T-helper 17 cell (primary cell): ENCODE measurements at places on chromosomes 4 and X. TPM values are rescaled to one million over a fixed set of nuclear protein-coding genes. Genes with fewer than 3 reads are reported as not detected.
A peak's percentile ranks its signal among the peaks of the same experiment; 100 is the strongest.

DNA sequence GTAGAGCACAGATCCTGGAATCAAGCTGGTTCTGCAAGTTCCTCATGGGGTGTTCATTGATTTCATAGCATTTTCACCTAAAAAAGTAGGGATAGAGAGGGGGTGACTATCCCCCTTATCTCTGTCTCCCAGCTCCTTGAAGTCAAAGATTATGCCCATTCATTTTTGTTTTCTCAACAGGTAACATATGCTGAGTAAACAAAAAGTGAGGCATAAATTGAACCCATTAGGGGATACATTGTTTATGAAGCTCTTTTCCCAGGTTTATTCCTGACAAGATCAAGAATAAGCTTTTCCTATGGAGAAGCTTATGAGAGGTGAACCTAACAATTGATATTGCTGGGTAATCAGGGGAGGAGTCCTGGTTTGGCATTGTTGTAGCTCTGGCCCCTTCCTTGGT is 9.2 kb upstream of the ANAPC4 start:
- DNase-seq, result no peak
- no peaks in the 10 kb centered on the region for H3K27me3 ChIP-seq
- no peak overlapping the region for H3K27ac ChIP-seq
- H3K36me3 ChIP-seq, result peaks cover 2% of the 10 kb centered on the region
- H3K4me3 ChIP-seq, result no peak overlapping the region

DNA sequence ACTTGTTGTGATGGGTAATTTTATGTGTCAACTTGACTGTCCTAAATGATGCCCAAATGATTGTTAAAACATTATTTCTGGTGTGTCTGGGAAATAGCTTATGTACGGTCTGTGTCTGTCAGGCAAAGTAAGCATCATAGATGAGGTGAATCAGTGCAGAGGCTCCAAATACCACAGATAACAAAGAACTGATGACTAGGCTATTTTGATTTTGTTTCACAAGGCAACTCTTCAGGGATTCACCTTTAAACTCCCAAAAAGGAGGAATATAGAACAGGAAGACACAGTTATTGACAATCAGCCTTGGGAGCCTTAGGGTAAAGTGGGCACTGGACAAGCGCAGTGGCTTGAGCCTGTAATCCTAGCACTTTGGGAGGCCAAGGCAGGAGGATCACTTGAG is 290.7 kb downstream of the PCDH10 start:
- H3K27ac ChIP-seq, result no peak overlapping the region
- no peaks in the 10 kb centered on the region for H3K27me3 ChIP-seq
- no peak for DNase-seq
- H3K4me3 ChIP-seq, result no peak overlapping the region

- DNase-seq, result no peak
- H3K36me3 ChIP-seq, result no peaks in the 10 kb centered on the region
- no peaks in the 10 kb centered on the region for H3K4me1 ChIP-seq
- no peak overlapping the region for H3K27ac ChIP-seq
These were observed 1618.0 kb upstream of the PCDH10 start for GRCh38 chr4:131531087-131531486.

GRCh38 chr4:20623939-20624338 is 76.3 kb upstream of the PACRGL start:
- H3K36me3 ChIP-seq, result peaks cover 2% of the 10 kb centered on the region
- H3K4me3 ChIP-seq, result no peak overlapping the region
- H3K27me3 ChIP-seq, result peaks cover 18% of the 10 kb centered on the region
- no peak for DNase-seq
- peaks cover 5% of the 10 kb centered on the region for H3K4me1 ChIP-seq

DNA sequence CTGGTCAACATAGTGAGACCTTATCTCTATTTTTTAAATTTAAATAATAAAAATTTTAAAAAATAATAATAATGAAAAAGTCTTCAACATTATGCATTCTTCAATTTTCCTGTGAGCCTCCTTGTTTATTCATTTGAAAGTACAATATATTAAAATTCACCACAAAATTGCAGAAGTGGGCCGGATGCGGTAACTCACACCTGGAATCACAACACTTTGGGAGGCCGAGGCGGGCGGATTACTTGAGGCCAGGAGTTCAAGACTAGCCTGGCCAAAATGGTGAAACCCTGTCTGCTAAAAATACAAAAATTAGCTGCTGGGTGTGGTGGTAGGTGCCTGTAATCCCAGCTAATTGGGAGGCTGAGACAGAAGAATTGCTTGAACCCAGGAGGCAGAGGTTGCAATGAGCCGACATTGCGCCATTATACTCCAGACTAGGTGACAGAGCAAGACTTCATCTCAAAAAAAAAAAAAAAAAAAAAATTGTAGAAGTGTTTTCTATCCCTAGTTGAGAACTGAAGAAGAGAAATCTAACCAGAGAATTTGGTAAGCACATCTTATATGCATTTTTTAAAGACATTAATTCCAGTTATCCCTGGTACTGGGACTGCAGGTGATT is 56.9 kb downstream of the RBM47 start:
- peaks cover 21% of the 10 kb centered on the region for H3K27me3 ChIP-seq
- no peak overlapping the region for H3K27ac ChIP-seq
- H3K4me1 ChIP-seq, result peaks cover 10% of the 10 kb centered on the region
- H3K36me3 ChIP-seq, result no peaks in the 10 kb centered on the region
- H3K4me3 ChIP-seq, result no peak overlapping the region

CCSER1 gene
- 1.7 TPM for total RNA-seq

GAGE1 gene
- total RNA-seq, result not detected

STPG2 gene
- 0.21 TPM for total RNA-seq

- H3K4me1 ChIP-seq, result peaks cover 15% of the 10 kb centered on the region
- peak; percentile 26 for DNase-seq
- H3K4me3 ChIP-seq, result peak overlapping the region; percentile 91
These were observed 566 bp downstream of the CORIN start for GRCh38 chr4:47837094-47837907.

- H3K36me3 ChIP-seq, result no peaks in the 10 kb centered on the region
- H3K27me3 ChIP-seq, result no peaks in the 10 kb centered on the region
- DNase-seq, result no peak
- no peak overlapping the region for H3K27ac ChIP-seq
- no peak overlapping the region for H3K4me3 ChIP-seq
These were observed 2351.4 kb downstream of the PCDH7 start for GRCh38 chr4:33071535-33071934.

- no peak overlapping the region for H3K4me3 ChIP-seq
- peaks cover 17% of the 10 kb centered on the region for H3K27me3 ChIP-seq
- no peaks in the 10 kb centered on the region for H3K4me1 ChIP-seq
These were observed 53.4 kb downstream of the KDR start for GRCh38 chr4:55071951-55072350.

DNA sequence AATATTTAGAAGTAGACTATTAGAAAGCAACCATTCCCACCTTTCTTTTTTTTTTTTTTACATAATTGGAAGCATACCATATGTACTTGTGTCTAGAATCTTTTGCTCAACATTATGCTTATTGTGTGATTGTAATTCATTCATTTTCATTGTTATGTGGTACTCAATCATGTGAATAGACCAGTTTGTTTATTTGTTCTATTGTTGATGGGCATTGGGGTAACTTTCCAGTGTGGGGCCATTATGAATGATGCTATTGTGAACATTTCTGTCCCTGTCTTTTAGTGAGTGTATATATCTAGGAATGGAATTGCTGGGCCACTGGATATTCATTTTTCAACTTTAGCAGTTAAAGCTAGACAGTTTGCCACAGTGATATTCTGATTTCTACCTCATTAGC is 62.5 kb upstream of the MCUB start:
- peak overlapping the region; percentile 1 for H3K27ac ChIP-seq
- H3K4me1 ChIP-seq, result peaks cover 9% of the 10 kb centered on the region
- H3K27me3 ChIP-seq, result no peaks in the 10 kb centered on the region

- H3K4me3 ChIP-seq, result no peak overlapping the region
- no peaks in the 10 kb centered on the region for H3K4me1 ChIP-seq
- H3K27ac ChIP-seq, result no peak overlapping the region
- no peaks in the 10 kb centered on the region for H3K36me3 ChIP-seq
These were observed 142.3 kb downstream of the PCDH18 start for GRCh38 chr4:137389911-137390520.

MAGEA1 gene
- total RNA-seq, result not detected

DNA sequence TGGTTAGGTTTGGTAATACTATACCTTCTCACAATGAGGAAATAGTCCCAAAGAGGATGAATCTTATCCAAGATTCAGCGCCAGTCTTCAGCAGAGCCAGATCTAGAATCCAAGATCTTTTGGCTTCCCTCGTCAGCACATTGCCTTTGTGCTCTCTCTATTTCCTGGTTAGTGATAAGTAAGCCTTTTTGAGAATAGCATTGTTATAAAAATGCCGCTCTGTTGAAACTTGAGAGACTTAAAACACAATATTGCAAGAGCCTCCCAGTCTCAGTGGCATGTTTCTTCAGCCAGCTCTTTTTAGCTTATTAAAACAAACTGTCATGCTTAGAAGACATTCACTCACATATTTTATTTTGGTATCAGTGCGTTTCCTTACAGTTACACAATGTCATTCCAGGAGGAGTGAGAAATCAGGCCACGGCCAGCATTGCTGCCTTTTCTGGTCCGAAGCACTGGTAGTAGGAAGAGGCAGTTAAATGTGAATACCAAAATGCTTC is 141.4 kb downstream of the KLHL8 start:
- no peaks in the 10 kb centered on the region for H3K27me3 ChIP-seq
- no peak for DNase-seq
- peaks cover 2% of the 10 kb centered on the region for H3K36me3 ChIP-seq
- H3K27ac ChIP-seq, result no peak overlapping the region
- H3K4me3 ChIP-seq, result no peak overlapping the region
- peaks cover 38% of the 10 kb centered on the region for H3K4me1 ChIP-seq

GDPD2 gene
- not detected for total RNA-seq

UGT2B15 gene
- not detected for total RNA-seq

GRCh38 chrX:110394651-110395050 is 36.0 kb downstream of the RTL9 start:
- H3K36me3 ChIP-seq, result no peaks in the 10 kb centered on the region
- H3K4me1 ChIP-seq, result no peaks in the 10 kb centered on the region
- DNase-seq, result no peak
- no peaks in the 10 kb centered on the region for H3K27me3 ChIP-seq
- H3K27ac ChIP-seq, result no peak overlapping the region
- H3K4me3 ChIP-seq, result no peak overlapping the region

DNA sequence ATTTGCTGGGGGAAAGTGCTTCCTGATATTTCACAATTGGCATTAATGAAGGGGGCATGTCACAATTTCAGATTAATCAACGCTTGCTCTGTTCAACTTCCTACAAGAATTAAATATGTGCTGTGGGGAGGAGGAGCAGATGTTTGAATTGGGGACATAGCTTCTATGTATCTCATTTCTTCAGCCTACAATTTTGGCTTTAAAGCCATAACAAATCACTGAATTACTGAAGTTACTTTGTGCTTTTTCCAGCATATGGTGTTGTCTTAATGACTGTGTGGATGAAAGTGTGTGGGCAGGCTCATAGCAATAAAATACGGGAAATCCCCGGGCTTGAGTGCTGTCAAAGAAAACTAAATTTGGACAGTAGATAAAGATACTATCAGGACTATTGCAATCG is 813 bp downstream of the TLR7 start:
- H3K4me3 ChIP-seq, result no peak overlapping the region
- H3K27ac ChIP-seq, result no peak overlapping the region
- H3K36me3 ChIP-seq, result no peaks in the 10 kb centered on the region
- peaks cover 2% of the 10 kb centered on the region for H3K4me1 ChIP-seq
- DNase-seq, result no peak
